ENCODE measurements at places on chromosomes 7 and 10.

DNA sequence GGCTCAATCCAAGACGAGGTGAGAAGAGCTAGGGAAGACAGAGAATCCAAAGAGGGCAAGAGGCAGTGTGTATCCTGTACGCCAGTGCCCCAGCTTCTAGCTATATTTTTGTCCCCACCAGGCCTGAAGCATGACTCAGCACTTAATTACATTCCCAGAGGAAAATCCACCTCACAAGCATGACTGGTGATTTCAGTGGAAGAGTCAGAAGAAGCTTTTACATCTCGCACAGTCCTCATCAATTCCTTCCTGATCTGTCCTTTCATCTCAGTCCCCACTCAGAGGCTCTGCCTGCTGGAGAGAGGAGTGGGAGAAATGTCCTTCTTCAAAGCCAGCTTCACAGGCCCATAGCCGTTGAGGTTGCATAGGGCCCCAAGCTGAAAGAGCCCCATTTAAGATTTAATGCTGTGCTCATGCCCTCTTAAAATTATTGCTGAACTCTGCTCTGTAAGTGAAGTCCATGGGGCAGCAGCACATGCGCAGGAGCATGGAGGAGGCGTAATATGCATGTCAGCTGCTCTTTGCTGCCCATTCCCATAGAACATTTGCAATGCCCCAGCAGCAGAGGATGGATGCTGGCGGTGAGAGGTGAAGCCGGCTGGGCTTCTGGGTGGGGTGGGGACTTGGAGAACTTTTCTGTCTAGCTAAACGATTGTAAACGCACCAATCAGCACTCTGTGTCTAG is 39.0 kb upstream of the AOAH start:
- no peak for DNase-seq

GRCh38 chr7:16590424-16590823 is 55.1 kb downstream of the ANKMY2 start:
- no peak for DNase-seq

DNA sequence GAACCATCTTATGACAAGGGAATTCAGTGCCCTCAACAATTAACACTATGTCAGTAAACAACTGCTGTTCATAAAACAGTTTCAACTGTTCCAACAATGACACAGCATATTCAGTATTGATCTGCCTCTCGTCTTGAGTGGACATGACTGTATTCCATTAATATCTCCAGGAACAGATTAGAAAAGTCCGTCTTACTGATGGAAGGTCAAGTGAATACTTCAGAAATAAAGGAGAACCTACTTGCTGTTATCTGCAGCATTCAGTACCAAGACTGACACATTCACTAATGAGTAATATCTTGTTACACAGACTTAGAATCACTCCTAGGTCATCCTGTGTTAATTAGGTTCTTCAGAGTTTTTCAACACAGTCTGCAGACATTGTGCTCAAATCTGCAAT is 12.1 kb downstream of the KBTBD2 start:
- DNase-seq: no peak

DNA sequence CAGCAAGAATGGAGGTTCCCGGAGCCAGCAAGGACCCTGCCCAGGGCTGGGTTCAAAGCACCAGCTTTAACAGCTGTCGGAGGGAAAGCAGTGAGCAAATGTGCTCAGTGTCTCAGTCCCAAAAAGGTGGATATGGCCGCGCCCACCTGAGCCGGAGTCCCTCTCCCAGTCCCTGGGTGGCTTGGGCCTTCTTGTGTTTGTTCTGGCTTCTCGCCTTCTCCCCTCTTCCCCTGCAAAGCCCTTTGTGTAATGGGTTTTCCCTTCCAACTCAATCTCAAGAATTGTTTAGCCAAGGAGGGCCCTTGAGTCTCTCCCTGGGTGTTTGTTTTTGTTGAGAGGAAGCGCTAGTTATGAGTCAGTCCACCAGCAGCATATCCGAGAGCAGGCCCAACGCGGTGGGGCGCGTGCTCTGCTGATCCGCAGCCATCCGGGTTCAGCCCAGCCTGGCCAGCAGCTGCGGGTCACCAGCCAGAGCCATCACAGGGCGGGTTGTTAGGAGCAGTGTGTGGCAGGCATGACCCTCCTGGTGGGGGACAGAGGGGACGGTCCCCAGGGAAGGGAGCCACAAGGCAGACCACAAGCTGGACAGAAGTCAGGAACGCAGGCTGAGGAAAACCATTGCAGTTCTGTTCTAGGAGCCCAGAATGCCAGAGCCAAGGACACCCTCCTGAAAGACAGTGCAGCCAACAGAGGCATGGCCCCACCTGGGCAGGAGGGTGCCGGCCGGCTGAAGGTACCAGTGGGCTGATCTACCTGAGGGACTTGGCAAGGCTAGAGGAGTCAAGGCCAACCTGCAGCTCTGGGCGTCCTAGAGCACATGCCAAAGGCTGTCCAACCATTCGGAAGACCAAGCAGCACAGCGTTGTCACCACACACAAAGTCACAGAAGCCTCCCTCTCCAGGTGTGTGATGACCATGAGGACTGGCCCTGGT is 21.3 kb downstream of the CALML3 start:
- DNase-seq: no peak

- DNase-seq: no peak
Measured at GRCh38 chr7:1536743-1537534, 6.4 kb downstream of the MAFK start.

GRCh38 chr10:133100706-133101415 is 13.1 kb downstream of the ADGRA1 start:
- DNase-seq: no peak

DNA sequence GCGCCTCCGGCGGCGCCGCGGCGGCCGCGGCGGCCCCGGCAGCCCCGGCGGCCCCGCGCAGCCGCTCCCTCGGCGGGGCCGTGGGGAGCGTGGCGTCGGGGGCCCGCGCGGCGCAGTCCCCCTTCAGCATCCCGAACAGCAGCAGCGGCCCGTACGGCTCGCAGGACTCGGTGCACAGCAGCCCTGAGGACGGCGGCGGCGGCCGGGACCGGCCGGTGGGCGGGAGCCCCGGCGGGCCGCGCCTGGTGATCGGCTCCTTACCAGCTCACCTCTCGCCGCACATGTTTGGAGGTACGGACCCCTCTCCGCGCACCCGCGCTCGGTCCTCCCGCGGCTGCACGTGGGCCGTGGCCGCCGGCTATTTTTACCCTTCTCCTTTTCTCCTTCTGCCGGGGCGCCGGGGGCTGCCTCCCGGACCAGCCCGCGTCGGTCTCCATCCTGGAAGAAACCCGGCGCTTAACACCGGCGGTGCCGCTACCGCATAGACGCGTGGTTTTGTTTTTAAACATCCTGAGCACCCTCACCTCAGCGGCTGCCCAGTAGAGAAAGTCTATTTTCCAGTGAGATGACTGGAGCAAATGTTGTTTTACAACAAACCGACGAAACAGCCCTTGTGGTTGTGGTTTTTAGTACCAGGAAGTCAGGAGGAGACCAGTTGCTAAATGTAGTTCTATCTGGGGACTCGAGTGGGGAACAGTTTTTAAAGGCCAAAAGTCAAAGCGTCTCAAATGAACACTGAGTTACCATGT is 1.3 kb downstream of the ZNRF2 start:
- no peak for DNase-seq

DNA sequence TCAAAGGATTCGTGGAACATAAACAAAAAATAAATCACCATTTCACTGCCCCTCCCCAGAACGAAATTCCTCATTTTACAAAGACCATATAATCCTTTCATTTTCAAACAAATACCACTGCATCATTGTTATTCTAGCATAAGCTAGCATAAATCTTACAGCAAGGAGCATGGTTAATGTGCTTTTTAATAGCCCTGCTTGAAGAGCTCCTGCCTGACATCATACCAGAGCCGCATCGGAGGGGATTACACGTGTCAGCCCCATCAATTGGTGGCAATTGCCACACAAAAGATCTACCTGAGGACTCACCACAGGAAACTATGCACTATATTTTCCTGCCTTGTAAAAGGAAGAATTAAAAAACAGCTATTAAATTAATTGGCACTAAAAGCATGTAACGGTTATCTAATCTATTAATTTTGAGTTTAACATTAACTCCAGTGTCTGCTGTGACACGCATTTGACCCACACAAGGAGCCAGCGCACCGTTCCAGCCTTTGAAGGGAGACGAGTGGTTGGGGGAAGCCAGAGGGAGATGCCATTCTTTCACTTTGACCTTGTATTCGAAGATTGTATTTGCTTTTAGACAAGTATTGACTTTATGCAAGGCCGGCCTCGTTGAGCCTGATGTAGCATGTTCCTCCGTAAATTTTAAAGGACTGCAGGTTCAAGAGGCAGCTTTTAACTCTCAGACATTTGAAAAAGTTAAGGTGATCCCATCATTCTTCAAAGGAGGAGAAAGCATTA is 261.1 kb upstream of the RNF32 start:
- no peak for DNase-seq

GRCh38 chr7:120987280-120987679 is 1.2 kb upstream of the CPED1 start:
- no peak for DNase-seq

GRCh38 chr7:73451780-73452398 is 18.3 kb downstream of the FZD9 start:
- DNase-seq: no peak

DNA sequence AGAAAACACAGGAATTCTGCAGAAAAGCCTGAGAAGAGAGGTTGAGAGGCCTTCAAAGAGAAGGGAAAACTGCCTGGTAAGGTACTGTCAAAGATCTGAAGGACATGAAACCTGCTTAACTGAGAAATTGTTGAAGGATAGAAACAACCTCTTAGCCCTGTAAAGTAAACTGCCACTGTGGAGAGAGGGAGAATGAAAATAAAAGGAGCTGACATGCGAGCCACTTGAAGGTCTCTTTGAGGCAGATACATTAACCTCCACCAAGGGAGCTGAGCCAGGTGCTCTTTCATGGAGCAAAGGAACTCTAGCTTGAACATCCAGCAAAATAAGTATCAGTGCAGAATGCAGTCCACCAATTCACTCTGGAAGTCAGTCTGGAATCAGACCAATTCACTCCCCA is 108.8 kb upstream of the FEZF1 start:
- DNase-seq: no peak

GRCh38 chr10:34522546-34522945 is 292.6 kb downstream of the PARD3 start:
- no peak for DNase-seq

DNA sequence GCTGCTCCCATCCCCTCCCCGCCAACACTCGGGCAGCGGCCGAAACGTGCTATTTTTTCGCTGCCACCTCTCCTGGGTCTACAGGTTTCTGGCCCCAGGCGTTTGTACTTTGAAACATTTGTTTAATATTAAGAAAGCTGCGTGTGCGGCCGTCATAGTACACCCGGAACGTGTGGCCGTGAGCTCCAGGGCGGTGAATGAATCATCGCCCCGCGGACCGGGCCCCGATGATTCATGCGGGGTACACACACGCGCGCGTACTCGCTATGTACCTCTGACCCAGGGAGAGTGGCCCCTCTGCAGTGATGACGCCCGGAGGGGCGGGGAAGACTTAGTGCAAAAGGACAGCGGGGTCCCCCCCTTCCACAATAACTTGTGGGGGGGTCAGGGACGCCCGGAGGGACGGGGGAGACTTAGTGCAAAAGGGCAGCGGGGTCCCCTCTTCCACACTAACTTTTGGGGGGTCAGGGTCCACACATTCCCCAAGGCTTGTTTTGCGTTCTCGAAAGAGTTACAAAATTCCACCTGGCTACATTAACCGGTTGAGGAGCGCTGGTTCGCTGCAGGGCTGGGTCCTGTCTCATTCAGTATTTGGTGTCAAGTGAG is 56.5 kb upstream of the PCGF5 start:
- peak; percentile 14 for DNase-seq

- no peak for DNase-seq
Measured at GRCh38 chr7:140541513-140542227, 62.4 kb upstream of the MKRN1 start.

- no peak for DNase-seq
Measured at GRCh38 chr7:7439564-7439963, 96.1 kb downstream of the COL28A1 start.

DNA sequence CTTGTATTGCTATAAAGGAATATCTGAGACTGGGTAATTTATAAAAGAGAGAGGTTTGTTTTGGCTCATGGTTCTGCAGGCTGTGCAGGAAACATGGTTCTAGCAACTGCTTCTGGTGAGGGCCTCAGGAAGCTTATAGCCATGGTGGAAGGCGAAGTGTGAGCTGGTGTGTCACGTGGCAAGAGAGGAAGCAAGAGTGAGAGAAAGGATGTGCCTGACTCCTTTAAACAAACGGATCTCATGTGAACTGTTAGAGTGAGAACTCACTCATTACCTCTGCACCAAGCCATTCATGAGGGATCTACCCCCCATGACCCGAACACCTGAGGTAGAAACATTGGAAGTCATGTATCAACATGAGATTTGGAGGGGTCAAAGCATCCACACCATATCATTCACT is 7.7 kb upstream of the ITPRIP start:
- DNase-seq: no peak

DNA sequence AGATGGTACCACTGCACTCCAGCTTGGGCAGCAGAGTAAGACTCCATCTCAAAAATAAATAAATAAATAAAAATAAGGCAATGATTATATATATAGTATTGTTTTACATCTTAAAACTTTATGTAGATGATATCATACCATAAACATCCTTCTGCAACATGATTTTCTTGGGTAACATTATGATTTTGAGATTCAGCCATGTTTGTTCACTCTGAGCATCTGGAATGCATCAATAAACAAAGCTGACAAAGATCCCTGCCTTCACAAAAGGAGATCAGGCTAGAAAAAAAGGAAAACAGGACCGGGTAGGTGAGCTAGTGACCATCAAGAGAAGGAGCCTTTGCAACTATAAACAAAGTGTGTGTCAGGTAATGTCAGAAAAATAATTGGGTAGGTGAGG is 31.9 kb upstream of the KAT6B start:
- DNase-seq: no peak

DNA sequence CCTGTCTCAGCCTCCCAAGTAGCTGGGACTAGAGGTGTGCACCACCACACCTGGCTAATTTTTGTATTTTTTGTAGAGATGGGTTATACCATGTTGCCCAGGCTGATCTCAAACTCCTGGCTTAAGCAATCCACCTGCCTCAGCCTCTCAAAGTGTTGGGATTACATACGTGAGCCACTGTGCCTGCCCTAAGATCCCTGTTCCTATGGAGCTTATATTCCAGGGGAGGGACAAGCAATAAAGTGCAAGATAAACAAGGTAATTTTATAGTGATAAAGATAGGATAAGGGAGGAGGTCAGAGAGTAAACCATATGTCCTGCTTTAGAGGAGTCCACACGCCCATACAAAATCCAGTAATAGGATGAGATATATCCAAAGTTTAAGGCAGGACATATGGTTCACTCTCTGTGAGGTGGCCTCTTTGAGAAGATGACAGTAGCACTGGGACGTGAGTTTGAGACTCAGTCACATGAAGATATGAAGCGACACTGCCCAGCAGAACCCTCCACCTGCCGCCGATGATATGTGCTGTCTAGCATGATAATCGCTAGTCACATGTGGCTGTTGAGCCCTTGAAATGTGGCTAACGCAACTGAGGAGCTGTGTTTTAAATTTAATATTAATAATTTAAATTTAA is 113.5 kb upstream of the PDCD4 start:
- DNase-seq: no peak

GRCh38 chr7:8063706-8064297 is 95.2 kb downstream of the GLCCI1 start:
- DNase-seq: no peak

- no peak for DNase-seq
Measured at GRCh38 chr10:102639537-102639936, 4.7 kb upstream of the TRIM8 start.

Measured in cortex of kidney (tissue), 1 donor.